ENCODE measurements at places on chromosomes 5 and 9.

DNA sequence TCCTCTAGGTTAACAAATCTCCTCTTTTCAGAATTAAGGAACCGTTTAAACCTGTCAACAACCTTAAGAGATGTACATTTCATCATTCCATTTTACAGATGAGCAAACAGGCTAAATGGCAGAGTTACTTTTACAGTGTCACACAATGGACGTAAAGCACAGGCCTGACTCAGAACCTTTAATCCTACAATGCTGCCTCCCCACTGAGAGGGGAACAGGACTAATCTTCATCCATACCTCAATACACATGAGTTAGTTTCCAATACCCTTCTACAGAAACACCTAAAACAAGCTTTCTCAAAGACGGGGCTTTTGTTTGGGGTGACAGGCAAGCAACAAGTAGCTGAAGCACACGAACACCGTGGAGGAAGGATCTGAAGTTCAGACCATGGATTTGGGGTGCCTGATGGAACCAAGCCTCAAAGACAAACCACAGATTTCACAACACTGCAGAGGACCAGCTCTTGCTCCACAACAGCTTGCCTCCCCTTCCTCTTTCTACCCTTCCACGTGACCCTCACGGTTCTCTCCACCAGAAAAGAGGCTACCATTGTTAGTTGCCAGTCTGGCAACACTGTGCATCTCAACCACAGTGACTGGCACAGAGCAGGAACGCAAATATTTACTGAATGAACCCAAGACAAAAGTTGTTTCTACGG lies 1.8 kb downstream of the RNF130 start:
- DNase-seq = no peak

GRCh38 chr5:78126536-78126935 lies 168.0 kb downstream of the AP3B1 start:
- no peak for DNase-seq

- DNase-seq = no peak
These were observed 3.0 kb upstream of the ZBTB34 start for GRCh38 chr9:126857261-126857960.

- DNase-seq = no peak
These were observed 254.2 kb upstream of the TRPC7 start for GRCh38 chr5:136619556-136619955.

DNA sequence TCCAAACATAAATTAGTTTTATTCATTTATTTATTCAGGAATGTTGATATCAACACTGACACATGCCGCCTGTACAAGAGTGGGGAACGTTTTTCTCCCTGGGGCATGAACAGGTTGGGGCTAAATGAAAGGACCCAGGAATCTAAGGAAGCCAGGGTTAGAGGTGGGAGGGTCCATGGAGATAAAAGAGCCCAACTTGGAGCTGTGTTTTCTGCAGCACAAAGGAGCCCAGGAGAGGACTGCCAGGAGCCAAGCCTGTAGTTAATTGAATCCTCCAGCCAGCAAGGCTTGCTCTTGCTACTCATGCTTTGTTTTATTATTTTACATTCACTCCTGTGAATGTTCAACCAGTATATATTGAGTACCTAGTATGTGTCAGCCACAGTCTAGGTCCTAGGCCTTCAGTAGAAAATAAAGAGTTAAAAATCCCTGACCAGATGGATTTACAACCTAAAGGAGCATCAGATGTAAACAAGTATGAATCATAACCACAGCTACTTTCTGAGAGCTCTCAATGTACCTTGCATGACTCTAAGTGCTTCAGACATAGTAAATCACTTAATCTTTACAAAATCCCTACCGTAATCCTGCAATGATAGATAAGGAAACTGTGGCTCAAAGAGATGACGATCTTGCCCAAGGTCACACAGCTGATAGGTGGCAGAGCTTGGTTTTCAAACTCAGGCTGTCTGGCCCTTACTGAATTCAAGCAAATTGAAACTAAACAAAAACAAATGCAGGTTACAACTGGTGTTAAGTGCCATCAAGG lies 69.8 kb downstream of the ASTN2 start:
- DNase-seq = no peak

DNA sequence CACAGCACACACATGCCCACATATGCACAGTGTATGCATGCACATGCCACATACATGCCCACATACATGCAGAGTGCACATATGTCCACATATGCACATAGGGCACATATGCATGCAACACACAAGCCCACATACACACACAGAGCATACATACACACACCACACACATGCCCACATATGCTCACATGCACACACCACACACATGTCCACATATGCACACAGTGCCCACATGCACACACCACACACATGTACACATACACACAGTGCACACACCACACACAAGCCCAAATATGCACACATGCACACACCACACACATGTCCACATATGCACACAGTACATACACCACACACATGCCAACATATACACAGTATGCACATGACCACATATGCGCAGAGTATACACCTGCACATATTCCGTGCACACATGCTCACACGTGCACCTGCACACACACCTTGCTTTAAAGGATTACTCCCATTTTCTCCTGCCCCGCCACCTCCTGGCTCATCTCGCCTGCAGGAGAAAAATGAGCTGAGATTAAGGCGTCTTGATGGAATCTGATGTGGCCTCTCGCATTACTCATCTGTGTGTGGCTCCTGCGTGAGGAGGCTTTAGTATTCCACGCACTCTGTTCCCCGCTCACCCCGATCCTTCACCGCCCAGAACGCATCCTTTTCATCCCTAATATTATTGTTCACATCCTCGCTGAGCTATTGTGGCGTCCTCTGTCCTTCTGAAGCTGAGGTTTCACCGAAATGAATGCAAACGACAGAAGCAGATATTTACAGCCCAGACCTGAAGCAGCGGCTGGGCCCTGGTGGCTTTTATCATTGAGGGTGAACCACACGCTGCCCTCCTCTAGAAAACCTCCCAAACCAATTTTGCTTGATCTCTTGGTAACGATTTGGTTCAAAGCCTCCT lies 182.7 kb downstream of the OLFM1 start:
- no peak for DNase-seq

GRCh38 chr5:151068433-151069197 lies 12.2 kb downstream of the TNIP1 start:
- DNase-seq = no peak

DNA sequence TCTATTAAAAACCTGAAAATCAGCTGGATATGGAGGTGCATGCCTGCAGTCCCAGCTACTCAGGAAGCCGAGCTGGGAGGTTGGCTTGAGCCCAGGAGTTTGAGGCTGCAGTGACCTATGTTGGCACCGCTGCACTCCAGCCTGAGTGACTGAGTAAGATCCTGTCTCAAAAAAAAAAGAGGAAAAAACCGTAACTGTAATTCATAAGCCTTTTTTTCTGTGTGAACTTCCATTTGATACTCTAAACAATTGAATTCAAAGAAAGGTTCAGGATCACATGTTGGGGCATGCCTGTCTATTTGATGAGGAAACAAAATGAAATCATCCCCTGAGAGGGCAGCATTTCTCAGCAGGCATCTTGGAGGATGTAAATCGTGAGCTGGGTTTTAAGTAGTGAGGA lies 38.8 kb downstream of the ITGA2 start:
- DNase-seq = no peak

DNA sequence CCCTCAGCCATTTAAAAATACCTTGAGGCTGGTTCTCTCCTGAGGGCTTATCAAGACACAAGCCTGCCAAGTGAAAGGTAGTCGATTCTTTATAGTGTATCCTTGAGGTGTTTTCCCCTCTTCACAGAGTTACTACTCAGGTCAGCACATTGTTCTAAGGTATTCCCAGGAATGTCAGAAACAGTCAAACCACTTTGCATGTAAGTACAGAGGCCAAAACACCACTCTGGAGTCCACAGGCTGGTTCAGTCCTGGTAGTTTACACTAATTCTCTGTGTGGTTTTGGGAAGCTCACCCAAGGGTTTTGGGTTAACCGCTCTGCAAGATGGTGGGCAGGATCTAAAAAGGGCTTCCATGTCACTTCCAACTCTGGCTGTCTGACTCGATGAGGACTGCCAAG lies 162.3 kb upstream of the PPP2R2B start:
- DNase-seq = no peak

DNA sequence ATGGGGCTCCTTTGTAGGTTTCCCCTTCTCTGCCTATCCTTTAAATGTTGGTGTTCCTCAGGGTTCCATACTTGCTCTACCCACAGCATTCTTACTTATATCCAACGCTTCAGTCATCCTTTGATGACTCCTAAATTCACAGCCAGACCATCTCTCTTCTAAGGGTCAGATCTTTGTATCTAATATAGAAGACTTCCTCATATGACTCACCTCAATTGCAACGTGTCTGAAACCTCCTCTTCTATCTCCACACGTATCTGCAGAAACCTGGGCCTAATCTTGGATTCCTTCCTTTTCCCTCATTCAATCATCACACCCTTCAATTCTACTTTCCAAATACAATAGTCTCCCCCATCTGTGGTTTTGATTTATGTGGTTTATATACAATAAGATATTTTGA lies 68.3 kb downstream of the HMGCR start:
- no peak for DNase-seq

GRCh38 chr9:14247577-14247976 lies 66.4 kb downstream of the NFIB start:
- DNase-seq = no peak

GRCh38 chr5:159762921-159763320 lies 153.4 kb upstream of the ADRA1B start:
- DNase-seq = no peak

DNA sequence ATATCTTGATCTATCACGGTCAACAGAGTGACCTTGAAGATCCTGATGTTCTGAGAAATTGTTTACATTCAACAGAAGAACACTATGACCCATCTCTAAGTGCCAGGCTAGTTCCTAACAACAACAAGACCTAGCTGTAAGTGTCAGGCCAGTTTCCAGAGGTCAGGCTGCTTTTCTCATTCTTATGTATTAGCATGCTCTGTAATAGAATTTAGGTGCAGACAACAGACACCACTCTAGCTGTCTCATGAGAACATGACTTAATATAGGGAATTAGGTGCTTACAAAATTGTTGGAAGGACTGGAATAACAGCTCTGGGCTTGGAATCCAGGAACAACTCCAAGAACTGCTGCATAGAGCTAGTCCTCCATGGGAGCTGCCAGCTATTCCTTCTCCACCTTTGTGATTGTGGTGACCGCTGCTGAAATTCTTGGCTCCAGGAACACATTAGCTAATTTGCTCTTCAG lies 138.7 kb downstream of the SNX18 start:
- no peak for DNase-seq

DNA sequence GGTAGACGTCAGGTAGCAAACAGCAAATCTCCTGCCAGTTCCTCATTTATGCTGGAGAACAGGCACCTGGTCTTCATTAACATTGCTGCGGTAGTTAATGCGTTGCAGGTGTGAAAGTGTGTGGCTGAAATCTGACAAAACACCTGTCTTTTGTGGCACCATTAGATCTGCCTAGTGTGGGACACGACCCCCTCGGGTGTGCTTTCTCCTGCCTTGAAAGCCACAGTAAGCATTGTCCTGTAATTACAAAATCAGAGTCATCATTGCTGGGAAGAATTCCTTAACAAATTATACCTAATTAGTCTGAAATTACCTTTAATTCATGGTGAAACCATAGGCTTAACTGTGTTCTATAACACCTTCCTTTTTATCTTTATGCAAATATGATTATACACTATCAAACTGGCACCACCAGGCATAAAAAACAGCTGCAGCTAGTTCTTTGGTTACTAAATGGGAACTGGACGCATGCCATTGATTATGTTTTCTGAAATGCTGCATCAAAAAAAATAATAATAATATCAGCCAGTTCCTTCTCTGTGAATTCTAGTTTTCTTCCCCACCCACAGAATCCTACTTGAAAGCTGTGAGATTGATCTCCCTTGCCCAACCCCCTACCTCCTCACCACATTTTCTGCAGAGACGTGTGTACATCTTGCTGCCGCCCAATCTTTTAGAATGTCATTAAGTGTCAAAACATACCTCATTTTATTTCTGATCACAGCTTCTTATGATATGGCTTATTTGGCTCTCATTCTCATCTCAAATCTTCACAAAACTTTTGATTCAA lies 374.0 kb downstream of the NFIB start:
- no peak for DNase-seq

GRCh38 chr5:159420940-159421339 lies 90.7 kb upstream of the IL12B start:
- no peak for DNase-seq

- no peak for DNase-seq
These were observed 126.4 kb upstream of the COL5A1 start for GRCh38 chr9:134515026-134515821.

DNA sequence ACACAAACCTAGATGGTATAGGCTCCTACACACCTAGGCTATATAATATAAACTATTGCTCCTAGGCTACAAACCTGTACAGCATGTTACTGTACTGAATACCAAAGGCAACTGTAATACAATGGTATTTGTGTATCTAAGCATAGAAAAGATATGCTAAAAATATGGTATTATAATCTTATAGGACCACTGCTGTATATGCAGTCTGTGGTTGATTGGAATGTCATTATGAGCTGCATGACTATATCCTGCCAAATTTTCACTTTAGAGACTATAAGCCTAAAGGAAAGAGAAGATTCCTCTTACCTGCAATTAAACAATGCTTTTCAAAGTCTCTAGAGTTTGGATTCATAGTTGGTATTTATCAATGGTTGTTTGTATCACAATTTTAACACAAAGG lies 24.7 kb upstream of the ACOT12 start:
- DNase-seq = no peak

DNA sequence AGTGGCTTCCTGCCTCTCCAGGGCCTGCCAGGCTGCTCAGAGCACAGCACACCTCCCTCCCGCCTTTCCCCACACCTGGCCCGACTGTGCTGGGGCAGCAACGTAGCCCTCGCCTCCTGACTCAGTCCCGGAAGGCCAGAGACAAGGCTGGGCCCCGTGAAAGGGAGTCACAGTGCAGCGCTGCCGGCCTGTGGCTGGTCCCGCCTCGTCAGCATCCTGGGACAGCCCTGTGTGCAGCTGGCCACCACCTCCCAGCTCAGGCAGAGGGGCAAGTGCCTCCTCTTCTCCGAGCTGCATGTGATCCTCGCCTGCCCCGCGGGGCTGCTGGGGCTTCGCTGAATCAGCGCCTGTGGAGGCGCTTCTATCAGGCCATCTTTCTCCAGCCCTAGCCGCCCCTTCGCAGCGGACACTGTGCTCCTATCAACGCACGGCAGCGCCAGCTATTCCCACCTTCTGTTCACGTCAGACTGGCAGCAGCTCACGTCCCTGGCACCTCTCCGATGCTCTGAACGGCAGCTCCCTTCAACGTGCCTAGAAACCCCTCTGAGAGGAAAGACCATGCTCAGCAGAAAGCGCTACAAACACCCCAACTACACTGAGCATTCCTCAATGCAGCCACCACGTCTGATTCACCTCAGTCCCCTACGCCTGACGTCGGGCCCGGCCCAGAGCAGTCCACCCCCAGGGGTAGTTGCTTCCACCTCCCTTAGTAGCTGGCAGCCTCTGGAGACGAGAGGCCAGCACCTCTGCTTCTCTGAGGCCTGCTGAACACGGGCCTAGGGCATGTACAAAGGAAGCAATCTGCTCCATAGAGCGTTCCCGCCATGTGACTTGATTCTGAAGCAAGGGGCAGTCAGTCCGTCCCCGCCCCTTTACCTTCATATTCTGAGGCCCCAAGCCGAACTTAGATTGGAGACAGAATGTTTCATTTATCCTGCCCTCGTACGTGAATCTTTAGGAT lies 78.8 kb downstream of the GPR21 start:
- DNase-seq = peak; percentile 18

GRCh38 chr9:34413231-34413852 lies 36.6 kb upstream of the MYORG start:
- no peak for DNase-seq

- no peak for DNase-seq
These were observed 19.3 kb downstream of the RFK start for GRCh38 chr9:76374783-76375559.

All from T-cell (primary cell).